GM18507 (cell line): ENCODE measurements at places on chromosomes 6 and 20.

GRCh38 chr6:144162977-144163376 is 12.7 kb downstream of the STX11 start:
- no peak for DNase-seq

DNA sequence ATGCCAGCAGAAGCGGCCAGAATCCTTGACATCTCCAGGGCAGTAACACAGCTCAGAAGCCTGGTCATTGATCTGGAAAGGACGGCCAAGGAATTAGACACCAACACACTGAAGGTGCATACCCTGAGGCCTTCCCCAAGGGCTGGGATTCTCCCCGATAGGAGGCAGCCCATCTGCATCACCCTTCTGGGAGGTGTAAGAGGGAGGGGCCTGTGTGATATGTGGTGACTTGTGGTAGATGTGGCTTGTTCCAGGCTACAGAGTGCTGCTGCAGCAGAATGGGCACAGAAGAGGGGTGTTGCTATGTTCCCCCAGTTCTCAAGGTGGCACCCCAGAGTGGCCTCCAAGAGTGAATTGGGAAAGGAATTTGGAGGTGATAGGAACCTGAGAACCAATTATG is 11.2 kb downstream of the TRIM40 start:
- DNase-seq, result no peak

DNA sequence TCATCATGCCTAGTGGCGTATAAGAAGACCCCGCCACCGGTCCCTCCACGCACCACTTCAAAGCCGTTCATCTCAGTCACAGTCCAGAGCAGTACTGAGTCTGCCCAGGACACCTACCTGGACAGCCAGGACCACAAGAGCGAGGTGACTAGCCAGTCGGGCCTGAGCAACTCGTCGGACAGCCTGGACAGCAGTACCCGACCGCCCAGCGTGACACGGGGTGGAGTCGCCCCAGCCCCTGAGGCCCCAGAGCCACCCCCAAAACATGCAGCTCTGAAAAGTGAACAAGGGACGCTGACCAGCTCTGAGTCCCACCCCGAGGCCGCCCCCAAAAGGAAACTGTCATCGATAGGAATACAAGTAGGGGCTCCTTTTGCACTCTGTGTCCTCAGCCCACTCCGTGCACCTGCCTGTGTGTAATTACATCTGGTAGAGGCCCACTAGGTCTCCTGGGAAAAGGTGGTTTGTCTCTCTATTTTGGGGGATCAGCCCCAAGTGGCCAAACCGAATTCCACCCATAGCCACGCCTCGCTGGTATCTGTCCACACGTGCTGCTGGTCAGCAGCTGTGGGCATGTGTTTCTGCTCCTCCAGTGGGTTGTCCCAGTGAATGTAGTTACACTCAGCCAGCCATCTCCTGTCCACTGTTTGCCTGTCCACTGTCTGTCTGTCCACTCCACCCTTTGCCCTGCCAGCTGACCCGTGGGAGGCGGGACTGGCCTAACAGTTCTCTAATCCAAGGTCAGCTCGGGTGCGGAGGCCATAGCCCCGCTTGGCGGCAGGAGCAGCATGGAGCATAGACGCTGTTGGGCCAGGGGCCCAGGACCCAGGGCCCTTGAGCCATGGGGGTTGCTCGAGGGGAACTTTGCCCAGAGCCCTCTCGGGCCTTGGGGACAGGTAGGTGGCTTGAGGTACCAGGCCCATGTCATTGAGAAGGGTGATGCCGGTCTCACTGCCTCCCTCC is 44.3 kb upstream of the MYL9 start:
- DNase-seq, result no peak

GRCh38 chr20:63957690-63958441 is 1.6 kb upstream of the UCKL1 start:
- no peak for DNase-seq

DNA sequence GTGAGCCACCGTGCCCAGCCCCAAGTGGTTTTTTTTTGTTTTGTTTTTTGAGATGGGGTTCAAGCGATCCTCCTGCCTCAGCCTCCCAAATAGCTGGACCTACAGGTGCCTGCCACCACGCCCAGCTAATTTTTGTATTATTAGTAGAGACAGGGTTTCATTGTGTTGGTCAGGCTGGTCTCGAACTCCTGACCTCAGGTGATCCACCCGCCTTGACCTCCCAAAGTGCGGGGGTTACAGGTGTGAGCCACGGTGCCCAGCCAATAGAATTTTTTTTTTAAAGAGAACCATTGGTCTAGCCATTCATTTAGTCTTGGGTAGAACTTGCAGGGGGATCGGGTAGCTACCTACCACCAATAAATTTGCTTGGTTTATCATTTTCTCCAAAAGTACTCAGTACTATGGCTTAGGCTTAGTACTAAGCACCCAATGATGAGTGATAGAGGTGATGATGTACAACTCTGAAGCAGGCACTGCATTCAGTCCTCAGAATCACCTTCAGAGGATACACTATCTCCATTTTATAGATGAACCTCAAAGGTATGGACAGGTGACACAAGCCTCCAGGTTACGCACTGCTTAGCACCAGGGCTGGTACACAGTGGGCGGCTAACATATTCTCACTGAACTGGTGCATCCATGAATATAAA is 12.9 kb upstream of the C20orf203 start:
- no peak for DNase-seq

- no peak for DNase-seq
These were observed 378.0 kb downstream of the CD109 start for GRCh38 chr6:74073999-74074398.

DNA sequence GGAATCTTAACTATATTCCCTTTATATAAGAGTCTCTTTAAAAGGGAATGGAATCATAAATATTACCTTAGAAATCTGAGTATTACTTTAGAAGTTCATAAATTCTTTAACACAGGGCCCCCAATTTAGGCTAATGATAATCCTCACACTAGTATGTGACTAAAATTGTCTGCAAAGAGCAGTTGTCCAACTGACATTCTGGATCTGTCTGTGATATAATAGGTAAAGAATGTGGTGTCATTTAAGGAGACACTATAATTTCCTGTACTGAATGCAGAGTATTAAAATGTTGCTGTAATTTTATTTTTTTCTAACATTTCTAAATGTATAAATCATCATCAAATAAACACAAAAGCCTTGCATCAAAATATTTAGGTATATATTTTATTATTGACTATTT is 128.5 kb upstream of the DST start:
- DNase-seq, result no peak

- no peak for DNase-seq
These were observed 65.7 kb downstream of the PSMG4 start for GRCh38 chr6:3324262-3324942.

- DNase-seq, result no peak
These were observed 10.8 kb downstream of the STX16 start for GRCh38 chr20:58661598-58662473.

DNA sequence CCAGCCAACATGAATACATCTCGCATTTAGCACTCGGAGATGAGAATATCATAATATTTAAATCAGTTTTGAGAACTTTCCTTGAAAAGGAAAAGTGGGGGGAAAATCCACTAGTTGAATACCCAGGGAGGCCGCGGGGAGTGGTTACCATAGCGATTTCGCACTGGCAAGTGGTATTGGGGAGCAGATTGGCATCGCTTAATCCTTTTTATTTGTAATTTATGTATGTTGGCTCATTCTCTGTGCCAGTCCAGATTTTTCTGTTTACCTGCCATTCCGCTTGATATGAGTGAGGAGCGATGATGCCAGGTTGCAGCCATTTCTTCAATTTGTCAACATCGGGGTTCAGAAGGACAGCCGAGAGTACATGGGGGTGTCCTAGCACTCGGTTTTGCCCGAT is 291.8 kb downstream of the ZNF217 start:
- no peak for DNase-seq

DNA sequence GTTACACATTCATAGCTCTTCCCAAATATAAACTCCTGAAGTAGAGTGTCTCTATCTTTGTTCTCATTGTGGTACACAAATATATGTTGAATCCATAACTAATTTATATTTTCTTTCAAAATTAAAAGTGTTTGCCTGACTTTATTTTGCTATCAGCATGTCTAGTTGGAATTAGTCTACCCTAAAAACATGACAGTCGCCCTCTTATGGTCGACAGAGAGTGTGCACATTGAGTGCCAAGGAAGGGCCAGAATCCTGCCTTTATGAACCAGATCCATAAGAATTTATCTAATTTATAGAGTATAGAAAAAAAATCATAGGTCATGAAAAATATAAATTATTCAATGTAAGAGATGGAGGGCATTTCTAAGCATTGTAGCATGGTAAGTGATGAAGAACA is 12.3 kb upstream of the DEFB112 start:
- DNase-seq, result no peak

- DNase-seq, result no peak
These were observed 23.7 kb downstream of the TRAF3IP2 start for GRCh38 chr6:111581957-111582356.

GRCh38 chr20:2760297-2760951 is 40.0 kb downstream of the CPXM1 start:
- no peak for DNase-seq

DNA sequence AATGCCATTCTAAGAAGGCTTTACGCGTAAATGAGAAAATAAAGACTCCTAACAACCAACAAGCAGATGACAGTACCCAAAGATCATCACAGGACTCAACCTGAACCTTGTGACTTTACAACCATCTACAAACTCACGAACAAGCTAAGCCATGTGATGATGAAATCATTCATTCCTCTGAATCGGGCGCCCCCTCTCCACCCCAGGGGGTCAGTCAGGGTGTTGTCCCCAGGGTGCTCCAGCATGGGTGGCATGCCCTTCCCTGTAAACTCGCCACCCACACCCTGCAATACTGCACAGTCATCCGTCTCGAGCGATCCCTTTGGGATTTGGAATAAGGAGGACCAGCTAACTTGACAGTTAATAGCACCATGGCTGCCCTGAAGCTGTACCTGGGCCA is 12.6 kb downstream of the SERPINB6 start:
- no peak for DNase-seq

DNA sequence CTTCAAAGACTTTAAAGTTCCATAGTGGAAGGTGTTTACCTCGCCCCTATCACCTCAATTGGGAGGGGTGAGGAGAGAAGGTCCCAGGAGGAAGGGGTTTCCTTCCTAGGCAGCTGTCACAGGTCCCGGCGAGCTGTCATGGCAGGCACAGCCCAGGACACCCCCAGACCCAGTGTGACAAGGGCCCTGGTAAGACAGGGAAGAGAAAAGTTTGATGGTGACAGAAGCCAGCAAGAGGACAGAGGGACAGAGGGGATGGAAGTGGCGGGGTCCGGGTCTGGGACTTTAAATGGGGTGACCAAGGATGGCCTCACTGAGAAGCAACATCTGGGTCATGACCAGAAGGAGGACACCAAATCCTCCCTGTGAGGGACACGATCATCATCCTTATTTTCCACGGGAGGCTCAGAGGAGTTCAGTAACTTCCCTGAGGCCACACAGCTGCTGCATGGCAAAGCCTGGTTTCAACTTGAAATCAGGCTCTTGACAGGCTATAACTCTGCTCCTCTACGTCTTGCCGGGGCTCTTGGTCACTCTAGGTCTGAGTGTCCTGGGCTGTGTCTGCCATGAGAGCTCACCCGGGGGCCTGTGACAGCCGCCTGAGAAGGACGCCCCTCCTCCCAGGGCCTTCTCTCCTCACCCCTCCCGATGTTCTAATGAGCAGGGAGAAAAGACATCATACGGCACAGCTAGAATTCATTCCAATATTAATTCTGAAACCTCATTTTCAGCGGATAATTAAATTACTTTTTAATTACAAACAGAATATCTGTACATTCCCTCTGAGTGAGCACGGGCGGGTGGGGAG is 222.2 kb downstream of the PREX1 start:
- DNase-seq, result no peak

DNA sequence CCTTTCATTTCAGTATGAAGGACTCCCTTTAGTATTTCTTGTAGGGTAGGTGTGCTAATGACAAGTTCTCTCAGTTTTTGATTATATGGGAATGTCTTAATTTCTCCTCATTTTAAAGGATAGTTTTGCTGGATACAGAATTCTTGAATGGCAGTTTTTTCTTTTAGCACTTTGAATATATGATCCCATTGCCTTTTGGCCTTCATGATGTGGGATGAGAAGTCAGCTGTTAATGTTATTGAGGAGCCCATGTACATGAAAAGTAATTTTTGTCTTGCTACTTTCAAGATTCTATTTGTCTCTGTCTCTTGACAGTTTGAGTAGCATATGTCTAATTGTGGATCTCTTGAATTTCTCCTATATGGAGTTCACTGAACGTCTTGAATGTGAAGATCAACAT is 30.9 kb downstream of the RSPH3 start:
- no peak for DNase-seq

DNA sequence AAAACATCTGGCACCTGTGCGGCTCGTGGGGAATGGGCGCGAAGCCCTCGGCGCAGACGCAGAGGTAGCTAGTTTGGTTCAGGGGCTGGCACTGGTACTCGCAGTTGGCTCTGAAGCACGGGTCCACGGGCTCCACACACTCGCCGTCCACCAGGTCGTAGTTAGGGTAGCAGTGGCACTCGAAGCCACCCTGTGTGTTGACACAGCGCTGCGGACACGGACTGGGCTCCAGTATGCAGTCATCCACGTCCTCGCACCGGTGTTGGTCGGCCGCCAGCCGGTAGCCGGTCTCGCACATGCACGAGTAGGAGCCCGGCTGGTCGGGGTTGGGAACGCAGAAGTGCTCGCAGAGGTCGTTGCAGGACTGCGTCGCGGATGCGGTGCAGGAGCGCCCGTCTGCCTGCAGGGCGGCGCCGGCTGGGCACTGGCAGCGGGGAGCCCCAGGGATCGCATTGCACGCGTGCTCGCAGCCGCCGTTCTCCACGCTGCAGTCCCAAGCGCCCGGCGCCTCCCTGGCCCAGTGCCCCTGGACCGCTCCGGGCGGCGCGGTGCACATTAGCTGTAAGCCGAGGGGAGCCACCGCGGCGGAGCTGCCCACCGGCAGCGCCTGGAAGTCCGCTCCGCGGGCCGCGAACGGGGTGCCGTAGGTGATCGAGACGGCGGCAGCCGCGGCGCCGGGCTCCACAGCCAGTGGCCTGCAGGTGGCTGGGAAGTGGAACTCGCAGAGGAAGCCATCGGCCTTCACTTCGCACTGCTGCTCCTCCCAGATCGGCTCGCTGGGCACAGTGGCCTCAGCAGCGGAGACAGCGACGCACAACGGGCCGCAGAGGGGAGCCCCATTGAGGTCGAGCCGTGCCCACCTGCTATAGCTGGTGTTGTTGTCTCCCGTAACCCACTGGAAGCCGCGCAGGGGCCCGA is 930 bp downstream of the THBD start:
- no peak for DNase-seq

- no peak for DNase-seq
These were observed 610.1 kb upstream of the CDH4 start for GRCh38 chr20:60641879-60642447.

DNA sequence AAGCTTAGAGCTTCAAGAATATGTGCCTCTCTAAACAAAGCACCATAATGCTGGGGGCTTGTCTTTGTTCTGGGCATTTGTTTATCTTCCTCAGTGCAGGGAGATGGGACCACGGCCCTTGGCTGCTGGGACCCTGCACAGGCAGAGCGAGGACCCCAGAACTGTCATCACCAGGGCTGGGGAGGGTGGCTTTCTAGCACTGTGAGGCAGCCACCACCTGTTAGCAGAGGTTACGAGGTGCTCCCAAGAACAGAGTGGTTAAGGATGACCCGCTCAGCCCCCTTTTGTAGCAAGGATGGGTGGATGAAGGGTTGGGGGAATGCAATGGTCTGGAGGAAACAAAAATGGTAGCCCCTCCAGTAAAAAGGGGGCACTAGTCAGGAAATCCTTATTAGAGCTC is 34.9 kb downstream of the METTL24 start:
- no peak for DNase-seq
